ENCODE measurements at places on chromosomes 1 and 21. TPM values are rescaled to one million over a fixed set of nuclear protein-coding genes. Genes with fewer than 3 reads are reported as not detected.

LCE6A gene
- total RNA-seq: not detected

DNA sequence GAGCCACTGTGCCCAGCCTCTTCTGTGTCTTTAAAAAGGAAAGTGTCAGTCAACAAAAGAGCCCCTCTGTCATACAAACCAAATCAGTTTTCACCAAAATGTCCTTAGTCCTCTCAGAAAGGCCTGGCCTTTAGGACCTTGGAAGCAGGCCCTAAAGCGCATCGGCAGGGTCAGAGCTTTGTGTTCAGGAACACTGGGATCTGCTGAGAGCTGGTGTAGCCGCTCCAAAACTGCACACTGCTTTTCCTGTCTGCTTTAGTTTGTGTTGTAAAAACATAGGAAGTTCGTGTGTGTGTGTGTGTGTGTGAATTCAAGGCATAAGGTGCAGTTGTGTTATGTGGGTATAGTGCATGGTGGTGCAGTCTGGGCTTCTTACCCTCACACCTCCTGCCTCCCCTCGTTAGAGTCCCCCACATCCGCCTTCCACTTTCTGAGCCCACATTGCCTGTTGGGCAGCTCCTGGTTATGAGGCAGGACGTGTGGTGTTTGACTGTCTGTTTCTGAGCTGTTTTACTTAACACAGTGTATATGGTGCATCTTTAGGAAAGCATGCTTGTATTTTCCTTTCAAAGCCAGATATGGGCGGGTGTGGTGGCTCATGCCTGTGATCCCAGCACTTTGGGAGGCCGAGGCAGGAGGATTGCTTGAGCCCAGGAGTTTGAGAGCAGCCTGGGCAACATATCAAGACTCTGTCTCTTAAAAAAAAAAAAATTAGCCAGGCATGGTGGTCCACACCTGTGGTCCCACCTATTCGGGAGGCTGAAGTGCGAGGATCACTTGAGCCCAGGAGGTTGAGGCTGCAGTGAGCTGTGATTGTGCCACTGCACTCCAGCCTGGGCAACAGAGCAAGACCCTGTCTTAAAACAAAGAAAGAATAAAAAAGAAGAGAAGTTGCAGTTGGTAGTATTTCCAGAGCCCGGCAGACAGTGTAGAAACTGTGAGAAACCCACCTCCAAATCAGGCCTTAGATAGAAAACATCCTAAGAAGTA, 12.4 kb downstream of the IBA57 start:
- no peak for DNase-seq

GRCh38 chr1:177091040-177091439, 73.5 kb downstream of the ASTN1 start:
- no peak for DNase-seq

- DNase-seq: peak; percentile 23
Measured at GRCh38 chr1:225845571-225846259, 35.8 kb downstream of the EPHX1 start.

DNA sequence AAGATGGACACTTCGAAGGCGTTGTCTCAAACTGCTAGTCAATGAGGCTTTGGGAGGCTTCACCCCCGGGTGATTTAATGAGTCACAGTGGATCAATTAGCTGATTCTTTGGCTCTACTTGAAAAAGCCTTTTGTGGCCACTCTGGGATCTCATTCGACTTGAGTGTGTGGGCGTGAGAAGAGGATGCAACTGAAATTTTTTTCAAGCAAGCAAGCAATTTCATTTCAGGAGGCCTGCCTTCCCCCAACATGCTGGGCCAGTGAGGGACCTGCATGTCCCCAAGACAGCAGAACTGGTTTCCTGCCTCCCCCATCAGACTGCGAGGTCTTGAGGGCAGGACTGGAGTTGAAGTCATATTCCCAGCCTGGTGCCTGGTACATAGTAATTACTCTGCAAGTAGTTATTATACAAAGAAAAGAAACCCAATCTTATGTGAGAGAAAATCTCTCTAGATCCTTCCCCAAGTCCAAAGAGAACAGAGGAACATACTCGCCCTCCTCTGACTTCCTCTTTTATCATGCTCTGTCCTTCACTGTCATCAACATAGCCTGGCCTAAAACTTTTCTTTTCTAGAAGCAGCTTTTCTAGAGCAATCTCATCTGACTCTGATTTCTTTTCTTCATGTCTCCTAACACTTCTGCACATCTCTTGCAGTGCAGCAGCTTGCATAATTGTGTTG, 22.7 kb downstream of the SYT6 start:
- no peak for DNase-seq

DNA sequence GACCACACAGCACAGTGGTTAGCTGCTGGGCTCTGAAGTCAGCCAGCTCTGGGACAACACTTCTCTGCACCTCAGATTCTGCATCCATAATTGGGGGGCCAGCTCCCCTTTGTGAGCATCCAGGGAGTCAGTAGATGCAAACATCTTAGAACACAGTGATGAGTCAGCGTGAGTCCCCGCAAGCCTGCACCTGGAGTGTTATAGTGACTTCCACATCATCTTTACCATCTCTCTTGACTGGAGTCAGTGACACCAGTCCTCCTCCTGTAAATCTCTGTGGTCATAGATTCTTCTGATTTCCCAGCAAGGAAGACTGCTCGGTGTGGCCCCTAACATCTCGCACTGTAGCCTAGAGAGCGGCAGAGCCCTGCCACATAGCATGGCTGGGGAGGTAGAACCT, 13.9 kb upstream of the EDN2 start:
- DNase-seq: no peak

DNA sequence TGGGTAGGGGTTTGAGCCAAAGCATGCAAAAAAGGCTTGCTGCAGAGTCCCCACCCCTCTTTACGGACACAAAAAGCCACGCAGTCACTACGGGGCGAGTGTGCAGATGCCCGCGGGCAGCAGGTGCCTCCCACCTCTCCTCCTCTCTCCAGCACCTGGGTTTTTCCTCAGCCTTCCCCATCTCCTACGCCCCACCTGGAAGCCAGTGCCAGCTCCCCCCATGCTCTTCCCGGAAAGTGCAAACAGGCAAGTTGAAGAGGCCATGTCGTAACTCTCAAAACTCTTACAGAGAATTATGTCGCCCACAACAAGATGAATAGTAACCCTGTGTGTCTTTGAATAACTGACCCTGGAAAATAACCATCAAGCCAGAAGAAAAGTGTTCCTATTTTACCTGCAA, 82.5 kb downstream of the PDE9A start:
- no peak for DNase-seq

GRCh38 chr21:21415741-21416140, 417.5 kb downstream of the NCAM2 start:
- no peak for DNase-seq
